ENCODE measurements at places on chromosomes 3 and 15.

- no peak overlapping the region for H3K27ac ChIP-seq
- peaks cover 5% of the 10 kb centered on the region for H3K4me1 ChIP-seq
- H3K4me3 ChIP-seq = no peak overlapping the region
- no peak for DNase-seq
- H3K36me3 ChIP-seq = no peaks in the 10 kb centered on the region
- peaks cover 3% of the 10 kb centered on the region for H3K27me3 ChIP-seq
Measured at GRCh38 chr3:16186086-16186485, 11.6 kb downstream of the GALNT15 start.

DNA sequence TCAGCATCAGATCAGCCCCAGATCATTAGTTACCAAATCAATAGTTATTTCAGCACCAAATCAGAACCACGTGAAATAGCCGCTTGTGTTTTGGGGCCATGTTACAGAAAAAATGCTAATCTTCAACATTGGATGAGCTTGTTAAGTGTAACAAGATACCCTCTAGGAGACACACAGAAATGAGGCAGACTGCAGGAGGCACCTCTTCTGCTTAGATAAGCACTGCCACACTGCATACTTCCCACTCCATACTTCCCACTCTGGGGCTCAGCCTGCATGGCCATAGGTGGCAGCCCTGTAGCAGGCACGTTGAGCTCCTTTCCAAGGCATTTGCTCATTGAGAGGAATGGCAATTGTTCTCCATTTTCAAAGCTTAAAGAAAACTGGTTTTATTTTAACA lies 73.3 kb downstream of the CHCHD6 start:
- H3K27ac ChIP-seq = no peak overlapping the region
- no peak for DNase-seq

- DNase-seq = no peak
- H3K36me3 ChIP-seq = no peaks in the 10 kb centered on the region
- H3K27ac ChIP-seq = no peak overlapping the region
- peaks cover 18% of the 10 kb centered on the region for H3K27me3 ChIP-seq
- H3K4me1 ChIP-seq = no peaks in the 10 kb centered on the region
Measured at GRCh38 chr15:62957130-62957529, 85.4 kb upstream of the TPM1 start.

- no peak overlapping the region for H3K4me3 ChIP-seq
- no peaks in the 10 kb centered on the region for H3K27me3 ChIP-seq
- H3K27ac ChIP-seq = no peak overlapping the region
- peak; percentile 58 for DNase-seq
Measured at GRCh38 chr3:29693863-29694262, 413.0 kb downstream of the RBMS3 start.

- H3K27me3 ChIP-seq = no peaks in the 10 kb centered on the region
- H3K4me1 ChIP-seq = peaks cover 8% of the 10 kb centered on the region
- peaks cover 8% of the 10 kb centered on the region for H3K36me3 ChIP-seq
- peak overlapping the region; percentile 95 for H3K4me3 ChIP-seq
Measured at GRCh38 chr3:10025205-10026083, 793 bp upstream of the FANCD2 start.

GRCh38 chr3:29454161-29454611 lies 173.3 kb downstream of the RBMS3 start:
- no peak overlapping the region for H3K4me3 ChIP-seq
- no peak overlapping the region for H3K27ac ChIP-seq
- no peaks in the 10 kb centered on the region for H3K4me1 ChIP-seq
- DNase-seq = no peak
- H3K36me3 ChIP-seq = no peaks in the 10 kb centered on the region

DNA sequence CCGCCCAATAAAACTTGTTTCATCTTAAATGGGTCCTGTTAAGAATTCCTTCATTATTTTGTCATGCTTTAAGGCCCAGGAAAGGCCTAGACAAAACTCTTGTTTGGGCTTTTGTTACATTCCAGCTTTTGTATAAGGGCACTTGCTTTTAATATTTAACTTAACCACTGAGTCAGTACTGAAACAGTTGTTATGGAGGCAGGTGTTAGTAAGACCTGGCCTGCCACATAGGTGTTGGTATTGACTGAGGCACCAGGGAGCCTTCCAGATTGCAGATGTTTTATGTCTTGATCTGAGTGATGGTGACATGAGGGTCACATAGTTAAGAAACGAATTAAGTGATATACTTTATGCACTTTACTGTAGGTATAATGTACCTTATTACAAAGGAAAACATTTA lies 274.9 kb upstream of the TGFBR2 start:
- DNase-seq = no peak
- H3K27ac ChIP-seq = no peak overlapping the region
- H3K27me3 ChIP-seq = no peaks in the 10 kb centered on the region
- H3K4me3 ChIP-seq = no peak overlapping the region

DNA sequence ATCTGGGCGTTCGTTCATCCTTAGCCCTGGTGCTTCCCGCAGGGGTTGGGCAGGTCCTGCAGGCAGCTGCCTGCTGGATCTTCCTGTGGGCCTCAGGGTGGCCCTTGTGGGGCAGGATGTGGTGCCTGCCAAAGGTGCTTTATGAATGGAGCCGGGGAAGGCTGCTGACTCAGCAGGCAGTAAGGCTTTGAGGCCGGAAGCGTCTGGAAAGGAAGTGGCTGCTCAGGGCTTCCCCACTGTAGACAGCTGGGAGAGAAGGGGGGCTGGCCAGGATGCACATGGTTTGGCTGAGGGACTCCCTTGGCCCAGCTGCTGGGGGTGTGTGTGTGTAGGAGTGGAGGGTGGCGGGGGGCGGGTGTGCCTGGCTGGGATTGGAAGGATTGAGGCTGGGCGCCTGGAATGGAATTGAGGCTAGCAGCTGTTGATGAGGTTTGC lies 12.9 kb downstream of the CD276 start:
- peaks cover 6% of the 10 kb centered on the region for H3K4me1 ChIP-seq
- peak overlapping the region; percentile 19 for H3K27ac ChIP-seq
- no peaks in the 10 kb centered on the region for H3K27me3 ChIP-seq
- H3K4me3 ChIP-seq = no peak overlapping the region
- H3K36me3 ChIP-seq = peaks cover 56% of the 10 kb centered on the region

DNA sequence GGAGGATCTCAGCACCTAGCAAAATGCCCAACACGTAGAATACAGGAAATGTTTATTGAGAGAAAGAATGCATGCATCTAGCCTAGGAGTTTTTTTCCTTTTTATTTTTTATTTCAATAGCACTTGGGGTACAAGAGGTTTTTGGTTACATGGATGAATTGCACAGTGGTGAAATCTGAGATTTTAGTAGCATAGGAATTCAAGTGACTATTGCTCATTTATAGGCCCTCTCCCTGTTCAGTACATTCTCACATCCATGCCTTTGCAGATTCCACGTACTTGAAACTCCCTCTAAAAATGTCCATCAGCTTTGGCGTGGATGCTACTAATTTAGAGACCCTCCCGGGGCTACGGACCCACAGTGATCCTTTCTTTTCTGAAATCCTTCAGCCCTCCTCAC lies 61.7 kb upstream of the PIAS1 start:
- no peak overlapping the region for H3K4me3 ChIP-seq
- DNase-seq = no peak
- H3K27me3 ChIP-seq = no peaks in the 10 kb centered on the region
- no peak overlapping the region for H3K27ac ChIP-seq

DNA sequence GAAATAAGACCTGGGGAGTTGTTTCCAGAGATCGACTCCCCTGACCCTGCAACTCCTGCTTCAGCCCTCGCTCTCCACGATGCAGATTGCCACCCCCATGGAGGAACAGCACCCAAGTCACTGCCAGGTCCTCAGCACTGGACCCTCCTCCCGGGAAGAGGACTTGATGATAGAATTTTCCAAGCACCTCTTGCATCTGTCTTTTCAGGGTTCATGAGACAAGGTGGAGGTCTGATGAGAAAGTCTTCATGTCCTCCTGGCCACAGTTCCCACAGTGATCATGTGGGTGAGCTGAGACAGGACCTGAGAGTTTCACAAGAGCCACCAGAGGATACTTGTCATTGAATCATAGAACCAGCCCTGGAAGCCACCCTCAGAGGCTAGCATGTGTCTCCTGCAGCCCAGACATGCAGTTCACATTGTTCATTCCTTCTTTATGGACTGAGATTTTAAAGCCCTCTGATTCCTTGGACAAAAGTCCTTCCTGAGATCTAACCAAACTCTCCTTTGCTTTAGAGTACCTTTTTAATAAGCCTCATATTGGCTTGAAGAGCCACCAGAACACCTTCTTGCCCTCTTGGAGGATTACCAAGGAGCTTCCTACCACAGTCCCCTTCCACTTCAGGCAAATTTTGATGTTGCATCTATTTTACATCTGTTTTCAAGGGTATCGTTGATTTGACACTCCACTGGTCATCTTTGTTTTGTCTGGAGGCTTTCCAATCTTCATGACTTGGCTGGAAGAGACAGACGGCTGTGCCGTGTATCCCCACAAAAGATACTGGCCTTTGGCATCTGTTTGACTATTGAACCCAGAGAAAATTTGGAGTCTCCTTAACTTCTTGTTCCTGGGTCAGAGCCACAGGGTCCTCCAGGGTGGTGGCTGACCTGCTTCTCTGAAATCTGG lies 224.8 kb upstream of the BHLHE40 start:
- H3K4me1 ChIP-seq = peaks cover 2% of the 10 kb centered on the region
- no peaks in the 10 kb centered on the region for H3K36me3 ChIP-seq
- no peak for DNase-seq
- no peak overlapping the region for H3K27ac ChIP-seq

- H3K4me1 ChIP-seq = no peaks in the 10 kb centered on the region
- H3K36me3 ChIP-seq = no peaks in the 10 kb centered on the region
- DNase-seq = no peak
- H3K4me3 ChIP-seq = no peak overlapping the region
- no peak overlapping the region for H3K27ac ChIP-seq
- no peaks in the 10 kb centered on the region for H3K27me3 ChIP-seq
Measured at GRCh38 chr15:92021792-92022191, 168.3 kb downstream of the SLCO3A1 start.

DNA sequence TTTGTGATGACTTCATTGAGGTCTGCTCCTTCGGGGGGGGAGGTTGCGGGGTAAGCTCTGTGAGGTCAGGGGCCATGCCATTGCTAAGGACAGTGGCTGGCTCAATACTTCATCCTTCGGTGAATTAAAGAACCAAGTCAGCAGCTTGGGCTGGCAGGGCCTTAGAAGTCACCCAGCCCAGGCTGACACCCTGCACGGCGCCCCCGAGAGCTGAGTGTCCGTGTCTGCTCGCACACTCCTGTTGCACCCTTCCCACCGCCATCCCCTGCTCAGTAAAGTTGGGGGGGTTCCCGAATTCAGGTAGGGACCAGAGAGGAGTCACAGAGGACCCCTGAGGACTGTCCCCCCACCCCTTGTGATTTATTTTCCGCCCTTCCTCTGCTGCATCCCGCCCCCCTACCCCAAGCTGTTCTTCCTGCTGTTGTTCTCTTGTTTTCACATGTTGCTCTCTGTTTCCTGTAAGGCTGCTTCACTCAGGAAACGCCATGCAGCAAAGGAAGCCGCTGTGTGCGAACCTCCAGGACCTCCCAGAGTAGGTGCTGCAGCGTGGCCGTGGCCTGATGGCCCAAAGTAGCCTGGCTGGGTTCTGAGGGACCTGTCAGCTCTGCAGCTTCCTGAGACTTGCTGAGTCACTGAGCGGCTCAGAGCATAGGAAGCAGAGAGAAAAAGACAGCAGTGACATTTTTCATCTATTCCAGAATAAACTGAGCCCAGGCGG lies 14.4 kb downstream of the EFCC1 start:
- H3K27me3 ChIP-seq = no peaks in the 10 kb centered on the region
- no peak for DNase-seq
- no peaks in the 10 kb centered on the region for H3K36me3 ChIP-seq
- no peak overlapping the region for H3K4me3 ChIP-seq

DNA sequence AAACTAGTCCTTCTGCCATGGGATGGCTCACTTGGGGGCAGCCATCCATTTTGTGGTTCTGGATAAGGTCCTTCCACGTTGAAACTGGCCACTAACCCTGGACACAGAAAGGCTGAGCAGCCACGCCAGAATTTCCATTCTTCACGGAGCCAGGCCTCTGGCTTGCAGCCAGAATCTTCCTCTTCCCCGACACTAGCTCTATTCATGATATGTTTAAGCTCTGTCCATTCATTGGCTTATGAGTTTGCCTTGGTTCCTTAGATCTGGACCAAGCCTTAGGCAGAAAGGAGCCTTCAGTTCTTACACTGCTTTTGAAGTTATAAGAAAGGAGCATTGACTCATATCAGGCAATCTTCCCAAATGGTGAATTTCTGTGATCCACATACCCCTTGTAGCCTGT lies 288.4 kb upstream of the GOLGA6L4 start:
- no peaks in the 10 kb centered on the region for H3K36me3 ChIP-seq
- DNase-seq = no peak
- H3K27me3 ChIP-seq = no peaks in the 10 kb centered on the region
- H3K4me1 ChIP-seq = no peaks in the 10 kb centered on the region

- DNase-seq = no peak
- no peaks in the 10 kb centered on the region for H3K27me3 ChIP-seq
- H3K36me3 ChIP-seq = no peaks in the 10 kb centered on the region
Measured at GRCh38 chr3:129557548-129557894, 14.5 kb downstream of the H1-8 start.

DNA sequence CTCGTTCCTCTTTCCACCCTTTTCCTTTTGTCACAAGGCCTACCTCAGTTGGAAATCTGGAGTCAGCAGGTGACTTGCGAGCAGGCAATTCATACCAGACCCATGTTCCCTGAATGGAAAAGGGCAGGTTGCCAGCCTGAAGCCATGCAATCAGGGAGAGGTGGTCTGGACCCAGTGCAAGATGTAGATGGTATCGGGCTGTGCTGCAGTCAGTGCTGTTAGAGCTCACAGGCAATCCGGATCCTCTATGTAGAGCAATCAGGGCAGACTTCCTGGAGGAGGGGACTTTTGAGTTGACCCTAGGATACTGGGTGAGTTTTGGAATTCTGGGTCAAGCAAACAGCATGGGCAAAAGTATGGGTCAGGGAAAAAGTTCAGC lies 18.9 kb downstream of the LOXL1 start:
- H3K36me3 ChIP-seq = peaks cover 30% of the 10 kb centered on the region
- H3K27me3 ChIP-seq = peaks cover 8% of the 10 kb centered on the region
- no peak for DNase-seq

GRCh38 chr3:161020256-161020655 lies 84.9 kb downstream of the B3GALNT1 start:
- H3K4me3 ChIP-seq = no peak overlapping the region
- H3K36me3 ChIP-seq = no peaks in the 10 kb centered on the region
- H3K4me1 ChIP-seq = peaks cover 2% of the 10 kb centered on the region

GRCh38 chr3:143358155-143358792 lies 238.7 kb downstream of the CHST2 start:
- H3K36me3 ChIP-seq = no peaks in the 10 kb centered on the region
- H3K27ac ChIP-seq = no peak overlapping the region
- DNase-seq = no peak
- H3K27me3 ChIP-seq = no peaks in the 10 kb centered on the region

- no peaks in the 10 kb centered on the region for H3K36me3 ChIP-seq
- H3K4me3 ChIP-seq = peak overlapping the region; percentile 94
- DNase-seq = no peak
- peaks cover 3% of the 10 kb centered on the region for H3K4me1 ChIP-seq
- peak overlapping the region; percentile 76 for H3K27ac ChIP-seq
Measured at GRCh38 chr3:43620831-43621655, 768 bp downstream of the ANO10 start.
